ENCODE measurements at places on chromosomes 6 and 20.

- DNase-seq = no peak
These were observed 117.8 kb downstream of the LRFN2 start for GRCh38 chr6:40469323-40469722.

DNA sequence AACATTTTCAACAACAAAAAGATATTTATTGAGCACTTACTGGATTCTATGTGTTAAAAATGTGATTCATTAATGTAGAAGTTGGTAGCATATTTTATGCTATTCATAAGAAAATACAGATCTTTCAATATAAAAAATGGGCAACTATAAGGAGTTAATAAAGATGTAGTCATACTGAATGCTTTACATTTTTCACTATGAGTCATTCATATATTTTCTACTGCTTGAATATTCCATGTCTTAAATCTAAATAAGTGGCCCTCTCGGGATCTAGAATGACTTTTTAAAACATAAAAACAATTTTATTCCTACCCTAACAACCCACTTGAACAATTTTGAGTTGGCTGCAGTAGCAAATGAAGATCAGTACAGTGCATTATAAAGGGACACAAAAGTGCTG lies 362.1 kb downstream of the PHF3 start:
- DNase-seq = no peak

DNA sequence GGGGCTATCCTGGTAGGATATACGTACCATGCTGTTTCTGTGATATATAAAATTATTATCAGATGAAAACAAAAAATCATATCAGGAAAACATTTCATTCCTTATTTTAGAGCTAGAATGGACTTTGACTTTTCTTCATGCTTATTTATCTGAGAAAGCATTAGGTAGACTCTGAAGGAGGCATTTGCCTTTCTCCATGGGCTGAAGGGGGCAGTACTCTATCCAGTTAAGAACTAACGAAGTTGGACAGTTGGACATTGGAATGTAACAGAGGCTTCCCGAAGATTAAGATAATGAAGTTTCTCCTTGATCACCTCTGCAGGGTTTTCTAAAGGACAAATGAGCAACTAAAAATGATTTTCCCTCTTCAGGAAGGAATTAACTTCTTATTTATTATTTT lies 233.9 kb downstream of the SAMD5 start:
- no peak for DNase-seq

DNA sequence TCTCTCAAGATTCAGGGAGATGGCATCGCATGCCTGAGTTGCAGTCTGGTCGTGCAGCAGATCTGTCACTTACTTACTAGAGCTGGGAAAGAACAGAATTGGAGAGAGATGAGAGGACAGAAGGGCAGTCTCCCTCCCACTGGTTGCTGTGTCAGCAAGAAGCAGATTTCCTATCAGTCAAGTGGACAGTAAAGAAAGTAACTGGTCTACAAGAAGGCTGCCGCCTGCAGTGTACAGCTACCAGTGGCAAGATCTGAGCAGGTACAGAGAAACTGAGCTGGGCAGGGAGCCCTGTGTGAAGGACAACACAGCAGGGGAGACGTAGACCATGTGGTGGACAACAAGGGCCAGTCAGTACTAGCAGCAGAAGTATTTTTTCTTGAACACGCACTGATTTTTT lies 49.5 kb upstream of the PCSK2 start:
- no peak for DNase-seq

- no peak for DNase-seq
These were observed 21.2 kb downstream of the TFAP2D start for GRCh38 chr6:50734488-50734887.

GRCh38 chr20:22374678-22375590 lies 209.4 kb downstream of the FOXA2 start:
- no peak for DNase-seq

DNA sequence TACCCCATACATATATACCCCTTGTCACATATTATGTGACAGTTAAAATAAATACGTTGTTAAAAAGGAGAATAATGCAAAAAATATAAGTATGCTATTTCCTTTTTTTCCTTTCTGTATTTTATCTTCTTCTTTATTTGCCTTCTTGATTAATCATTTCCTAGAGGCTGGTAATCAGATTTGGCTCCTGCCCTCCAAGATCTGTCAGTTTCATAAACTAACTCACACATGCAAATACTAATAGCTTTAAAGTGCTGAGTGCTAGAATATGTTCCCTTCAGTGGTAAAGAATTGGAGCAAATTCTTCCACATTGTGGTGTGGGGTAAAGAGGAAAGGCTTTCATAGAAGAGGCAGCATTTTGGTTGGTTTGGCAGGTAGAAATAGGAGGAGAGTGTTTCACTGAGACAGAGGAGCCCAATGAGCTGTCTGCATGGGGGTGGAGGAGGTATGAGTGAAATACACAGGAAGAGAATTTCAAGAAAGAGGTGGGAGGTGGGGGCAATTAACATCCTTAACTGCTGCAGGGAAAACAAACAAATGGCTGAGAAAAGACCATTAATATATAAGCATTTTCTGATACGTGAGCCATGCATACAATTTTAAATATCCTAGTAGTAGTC lies 523.9 kb downstream of the BMP2 start:
- DNase-seq = no peak

- no peak for DNase-seq
These were observed 102.4 kb upstream of the CD93 start for GRCh38 chr20:23188377-23189169.

GRCh38 chr6:128365520-128366160 lies 154.8 kb downstream of the PTPRK start:
- no peak for DNase-seq

DNA sequence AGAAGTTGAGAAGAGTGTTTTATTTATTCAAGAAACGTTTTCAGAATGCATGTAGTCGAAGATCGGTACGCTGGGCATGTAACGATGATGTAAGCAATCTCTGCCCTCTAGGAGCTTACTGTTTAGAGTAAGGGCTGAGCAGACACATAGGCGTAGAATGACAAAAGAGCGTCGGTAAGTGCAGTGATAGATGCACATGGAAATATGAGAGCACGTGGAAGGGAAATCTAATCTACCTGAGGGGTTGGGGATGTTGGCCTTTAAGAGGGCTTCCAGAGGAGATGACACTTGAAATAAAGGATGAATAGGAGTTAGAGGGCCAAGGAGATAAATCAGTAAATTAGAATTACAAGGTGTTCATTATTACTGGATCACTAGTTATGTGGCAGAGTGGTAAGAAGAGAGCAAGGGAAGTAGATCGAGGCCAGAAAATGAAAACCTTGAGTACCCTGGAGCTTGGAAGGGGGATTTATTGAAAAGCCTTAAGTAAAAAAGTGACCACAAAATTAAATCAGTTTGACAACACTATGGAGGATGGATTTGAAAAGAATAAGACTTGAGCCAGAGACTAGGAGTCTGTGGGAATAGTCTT lies 782 bp downstream of the TRMT11 start:
- peak; percentile 12 for DNase-seq

GRCh38 chr6:42049116-42049809 lies 1.1 kb upstream of the TAF8 start:
- no peak for DNase-seq

DNA sequence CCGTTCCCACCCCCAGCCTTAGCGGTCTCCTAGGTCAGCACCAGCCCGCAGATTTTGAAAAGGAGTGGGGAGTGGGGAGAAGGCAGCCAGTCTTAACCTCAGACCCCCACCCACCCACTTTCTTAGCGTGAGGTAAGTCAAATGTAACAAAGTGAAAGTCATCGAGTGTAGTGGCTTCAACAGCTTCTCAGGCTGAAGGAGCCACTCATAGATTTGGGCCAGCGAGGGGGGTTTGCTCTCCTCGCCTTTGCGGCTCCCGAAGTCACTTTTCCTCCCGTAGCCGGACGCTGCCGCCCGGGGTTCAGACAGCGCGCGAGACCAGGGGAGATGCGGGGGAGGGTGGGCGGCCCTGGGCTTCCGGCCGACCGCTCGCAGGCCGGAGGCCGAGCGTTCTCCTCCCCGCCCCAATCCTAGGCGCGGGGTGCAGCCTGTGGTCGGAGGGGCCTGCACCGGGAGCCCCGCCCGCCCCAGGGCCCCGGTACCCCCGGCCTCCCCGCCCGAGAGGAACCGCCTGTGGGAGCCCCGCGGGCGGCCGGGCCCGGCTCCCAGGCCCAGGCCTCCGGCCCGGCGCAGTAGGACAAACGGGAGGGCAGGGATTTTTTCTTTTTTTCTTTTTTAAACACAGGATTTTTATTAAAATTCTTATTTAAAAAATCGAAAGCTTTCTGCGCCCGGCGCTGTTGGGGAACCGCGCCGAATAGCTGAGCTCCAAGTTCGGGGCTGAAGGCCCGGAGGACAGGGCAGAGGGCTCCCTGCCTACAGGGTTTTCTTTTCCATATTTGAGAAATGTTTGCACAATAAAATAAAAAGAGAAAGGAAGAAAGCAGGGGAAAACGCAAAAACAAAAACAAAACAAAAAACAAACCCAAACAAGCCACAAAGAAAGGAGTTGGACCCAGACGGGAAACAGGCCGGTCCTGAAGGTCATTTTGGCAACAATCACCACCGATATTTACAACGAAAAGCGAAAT lies 3.2 kb downstream of the NKX2-2 start:
- DNase-seq = no peak

- no peak for DNase-seq
These were observed 106.4 kb upstream of the CEP162 start for GRCh38 chr6:84333842-84334241.

Measured in DMS79 (cell line).